Activated CD4-positive, alpha-beta T cell treated with anti-CD3 and anti-CD28 coated beads, Interleukin-2, amount 10 ng/mL, durations not matched to agents 7 days and 5 days (primary cell): ENCODE measurements at places on chromosomes 11 and 22.

GRCh38 chr11:8268530-8269400, 5.1 kb upstream of the LMO1 start:
- DNase-seq = no peak

GRCh38 chr22:31622980-31623379, 39.0 kb downstream of the PISD start:
- no peak for DNase-seq

- no peak for DNase-seq
Measured at GRCh38 chr11:114774599-114775361, 96.5 kb downstream of the NXPE2 start.

GRCh38 chr11:3006505-3007260, 14.6 kb upstream of the NAP1L4 start:
- DNase-seq = no peak

- peak; percentile 64 for DNase-seq
Measured at GRCh38 chr22:43993072-43993760, 30.9 kb upstream of the PARVB start.

DNA sequence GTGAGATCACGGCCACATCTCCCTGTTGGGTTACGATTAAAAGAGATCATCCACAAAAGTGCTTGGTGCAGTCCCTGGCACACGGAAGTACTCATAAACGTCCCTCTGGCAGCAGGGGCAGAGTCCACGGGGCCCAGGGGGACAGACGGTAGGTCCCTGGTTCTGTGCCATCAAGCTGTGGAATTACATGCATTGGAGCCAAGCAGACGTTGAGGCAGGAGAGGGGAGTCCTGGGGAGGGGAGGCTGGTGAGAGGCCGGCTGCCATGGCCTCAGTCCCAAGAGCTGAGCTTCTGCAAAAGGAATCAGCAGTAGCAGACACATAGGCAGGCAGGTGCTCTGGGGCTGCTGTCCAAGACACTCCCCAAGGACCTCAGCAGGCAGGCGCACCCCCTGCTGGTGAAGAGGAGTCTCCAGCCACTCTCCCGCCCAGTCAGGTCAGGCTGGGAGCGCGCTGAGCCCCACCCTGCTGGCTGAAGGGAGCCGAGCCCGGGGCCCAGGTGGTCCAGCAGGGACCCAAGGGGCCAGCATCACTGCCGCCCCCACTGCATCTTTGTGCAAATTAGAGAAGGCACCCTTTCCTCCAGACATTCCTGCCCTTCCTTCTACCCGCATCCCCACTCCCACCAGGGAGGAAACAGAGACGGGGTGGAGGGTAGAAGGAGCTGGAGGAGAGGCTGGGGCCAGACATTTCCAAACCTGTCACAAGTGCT, 7.6 kb upstream of the KCTD17 start:
- peak; percentile 49 for DNase-seq

GRCh38 chr22:44199866-44200265, 19.1 kb downstream of the PARVG start:
- DNase-seq = no peak

DNA sequence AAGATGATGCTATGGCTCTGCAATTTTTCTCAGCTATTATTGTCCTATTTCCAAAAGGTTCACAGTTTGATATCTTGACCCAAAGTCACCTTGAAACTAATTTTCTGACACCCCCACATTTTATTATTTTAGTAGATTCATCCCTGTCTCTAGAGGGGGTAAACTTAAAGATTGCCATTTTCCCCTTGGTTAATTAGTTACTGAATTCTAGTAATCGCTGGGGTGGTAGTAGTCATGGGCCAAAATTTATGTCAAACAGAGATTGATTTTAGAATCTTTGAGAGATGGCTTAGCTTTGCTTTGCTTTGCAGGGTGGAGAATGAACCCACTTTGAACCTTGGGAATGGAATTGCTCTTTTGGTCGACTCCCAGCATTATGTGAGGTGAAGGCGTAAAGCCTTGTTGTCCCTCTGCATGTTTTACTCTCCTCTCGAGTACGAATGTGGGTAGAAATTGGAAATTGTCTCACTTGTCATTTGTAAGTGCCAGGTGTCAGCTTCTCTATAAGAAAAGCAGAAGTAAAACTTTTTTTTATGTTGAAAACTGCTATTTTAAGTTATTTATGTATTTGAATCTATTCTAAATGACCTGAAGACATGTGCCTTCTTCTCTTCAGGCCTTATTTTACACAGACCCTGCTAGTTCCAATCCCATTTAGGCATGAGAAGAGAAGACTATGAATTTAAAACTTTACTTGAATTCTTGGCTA, 42.4 kb upstream of the RCE1 start:
- DNase-seq = no peak
